ENCODE measurements at places on chromosomes 6 and 20.

GRCh38 chr6:137282254-137282653 lies 63.1 kb upstream of the IFNGR1 start:
- DNase-seq = no peak

GRCh38 chr20:18057994-18058349 lies 256 bp upstream of the OVOL2 start:
- DNase-seq = no peak

- DNase-seq = no peak
Observed at GRCh38 chr6:167975458-167975857, 22.0 kb upstream of the KIF25 start.

- DNase-seq = no peak
Observed at GRCh38 chr20:31568773-31569162, 36.3 kb upstream of the ID1 start.

DNA sequence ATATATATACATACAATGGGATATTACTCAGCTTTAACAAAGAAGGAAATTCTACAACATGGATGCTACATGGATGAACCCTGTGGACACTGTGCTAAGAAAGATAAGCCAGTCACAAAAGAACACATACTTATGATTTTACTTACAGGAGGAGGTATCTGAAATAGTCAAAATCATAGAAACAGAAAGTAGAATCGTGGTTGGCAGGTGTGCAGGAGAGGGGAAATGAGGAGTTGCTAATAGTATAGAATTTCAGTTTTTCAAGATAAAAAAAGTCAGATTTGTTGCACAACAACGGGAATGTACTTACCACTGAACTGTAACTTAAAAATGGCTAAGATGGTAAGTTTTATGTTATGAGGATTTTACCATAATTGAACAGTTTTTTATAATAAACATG lies 706.3 kb downstream of the TFAP2A start:
- no peak for DNase-seq

DNA sequence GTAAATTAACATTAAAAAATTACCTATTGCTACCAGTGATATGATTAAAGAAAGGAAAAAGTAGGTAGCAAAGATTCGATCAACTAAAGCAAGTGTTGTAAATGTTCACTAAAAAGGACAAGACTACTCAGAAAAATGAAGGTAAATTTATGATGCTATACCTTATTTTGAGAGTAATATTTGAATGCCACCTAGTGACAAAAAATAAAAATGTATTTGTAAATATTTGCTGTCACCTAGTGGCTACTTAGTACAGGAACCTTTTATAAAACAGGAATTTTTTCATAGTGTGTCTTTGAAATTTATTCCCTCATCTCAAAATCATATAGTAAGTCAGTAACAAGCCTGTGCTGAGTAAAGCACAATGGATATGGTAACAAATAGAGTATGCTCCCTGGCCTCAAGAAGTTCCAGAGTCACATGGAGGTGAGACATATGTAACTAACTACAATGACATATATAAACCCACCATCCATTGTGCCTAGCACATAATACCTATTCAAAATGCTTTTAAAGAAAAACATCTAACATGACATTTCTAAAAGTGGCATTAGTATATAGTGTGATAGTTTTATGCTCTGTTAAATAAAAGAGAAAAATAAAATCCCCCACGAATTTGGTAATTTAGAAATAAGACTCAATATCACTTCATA lies 193.1 kb upstream of the SIM1 start:
- DNase-seq = peak; percentile 2

DNA sequence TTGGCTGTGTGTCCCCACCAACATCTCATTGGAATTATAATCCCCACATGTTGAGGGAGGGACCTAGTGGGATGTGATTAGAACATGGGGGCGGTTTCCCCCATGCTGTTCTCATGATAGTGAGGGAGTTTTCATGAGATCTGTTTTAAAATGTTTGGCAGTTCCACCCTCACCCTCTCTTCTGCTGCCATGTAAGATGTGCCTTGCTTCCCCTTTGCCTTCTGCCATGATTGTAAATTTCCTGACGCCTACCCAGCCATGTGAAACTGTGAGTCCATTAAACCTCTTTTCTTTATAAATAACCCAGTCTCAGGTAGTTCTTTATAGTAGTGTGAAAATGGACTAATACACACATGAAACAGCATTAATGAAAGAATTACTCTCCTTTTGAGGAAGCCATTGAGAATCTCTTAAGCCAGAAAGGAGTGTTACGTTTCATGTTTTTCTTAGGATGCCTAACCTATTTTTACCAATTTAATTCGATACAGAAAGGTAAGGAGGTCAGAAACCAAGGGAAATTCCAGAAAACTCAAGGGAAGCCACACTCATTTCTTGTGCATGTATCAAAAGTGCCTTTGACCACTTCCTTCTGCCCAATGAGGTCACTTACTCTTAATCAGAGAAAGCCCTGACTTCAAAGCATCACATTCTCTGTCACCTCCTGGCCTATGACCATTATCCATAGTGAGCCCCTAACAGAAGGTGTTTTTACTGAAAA lies 24.7 kb upstream of the HINT3 start:
- no peak for DNase-seq

DNA sequence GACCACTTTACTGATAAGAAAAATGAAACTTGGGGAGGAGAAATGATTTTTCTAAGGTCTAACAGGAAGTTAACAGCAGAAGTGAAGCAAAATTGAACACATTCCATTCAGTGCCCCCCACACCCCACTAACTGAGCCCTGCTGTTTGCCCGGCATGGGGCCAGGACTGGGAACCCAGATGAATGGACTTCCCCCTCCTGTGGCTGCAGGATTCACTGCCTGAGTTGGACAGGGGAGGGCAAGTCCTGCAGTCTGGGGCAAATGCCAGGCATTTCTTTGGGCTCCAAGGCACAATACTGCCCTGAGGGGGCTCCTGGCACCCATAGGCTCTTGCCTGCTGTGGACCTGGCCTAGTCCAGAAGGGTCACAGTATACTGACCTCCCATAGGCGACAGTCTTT lies 28.3 kb downstream of the FYN start:
- DNase-seq = no peak

All from KG1 (cell line).